HS-5 (cell line): ENCODE measurements at places on chromosomes 5 and 9.

DNA sequence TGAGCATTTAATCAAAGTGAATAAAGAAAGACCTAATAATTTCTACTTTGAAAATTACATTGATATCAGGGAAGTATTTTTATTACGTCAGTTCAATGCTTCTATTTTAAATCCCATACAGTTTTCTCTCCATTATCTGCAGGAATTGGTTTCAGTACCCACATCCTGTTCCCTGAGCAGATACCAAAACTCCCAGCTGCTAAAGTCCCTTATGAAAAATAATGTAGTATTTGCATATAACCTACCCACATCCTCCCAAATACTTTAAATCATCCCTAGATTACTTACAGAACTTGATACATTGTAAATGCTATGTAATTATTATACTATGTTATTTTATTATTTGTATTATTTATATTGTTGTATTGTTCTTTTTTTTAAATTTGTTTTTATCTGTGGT lies 125.4 kb upstream of the MINAR2 start:
- DNase-seq: no peak

- no peak for DNase-seq
Observed at GRCh38 chr5:98513380-98513779, 260.1 kb upstream of the RGMB start.

- DNase-seq: peak; percentile 99
Observed at GRCh38 chr5:136020383-136021015, 8.3 kb upstream of the TGFBI start.

GRCh38 chr5:153707626-153708025 lies 217.2 kb downstream of the GRIA1 start:
- DNase-seq: no peak

- no peak for DNase-seq
Observed at GRCh38 chr5:53114988-53115387, 5.4 kb upstream of the MOCS2 start.

DNA sequence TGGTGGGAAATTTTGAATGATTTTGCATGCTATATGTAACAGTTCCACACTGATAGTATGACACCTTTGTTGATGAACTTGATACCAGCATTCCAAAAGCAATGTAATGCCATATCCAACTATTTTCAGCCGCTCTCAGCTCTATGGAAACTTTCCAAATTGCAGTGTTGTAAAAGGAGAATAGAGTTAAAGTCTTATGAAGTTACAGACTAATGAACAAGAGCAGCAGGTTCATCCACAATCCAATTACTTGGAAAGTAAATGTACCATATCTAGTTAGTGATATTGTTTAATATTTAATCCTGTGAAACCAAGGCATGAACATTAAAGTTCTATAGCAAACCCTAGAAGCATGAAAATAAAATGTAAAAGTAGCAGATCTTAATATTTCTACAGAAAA lies 418.2 kb downstream of the TUSC1 start:
- no peak for DNase-seq

- no peak for DNase-seq
Observed at GRCh38 chr9:86039991-86040860, 59.1 kb downstream of the GOLM1 start.
